ENCODE measurements at places on chromosomes 12 and 14.

DNA sequence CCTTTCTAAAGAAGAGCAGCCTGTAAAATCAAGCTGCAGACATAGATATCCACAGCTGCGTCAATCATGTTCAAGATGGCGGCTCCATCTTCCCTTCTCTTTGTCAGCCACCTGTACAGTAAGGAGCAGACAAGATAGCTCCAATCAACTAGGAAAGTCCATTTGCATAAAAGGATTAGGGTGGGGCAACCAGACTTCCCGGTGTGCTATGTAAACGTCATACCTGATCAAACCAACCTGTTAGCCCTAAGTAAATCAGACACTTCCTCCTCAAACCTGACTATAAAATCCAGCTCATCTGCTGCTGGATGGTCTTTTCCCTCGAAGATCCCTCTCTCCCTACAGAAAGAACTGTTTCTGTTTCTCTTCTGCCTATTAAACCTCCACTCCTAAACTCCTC is 60.1 kb downstream of the BCAT1 start:
- DNase-seq: no peak

DNA sequence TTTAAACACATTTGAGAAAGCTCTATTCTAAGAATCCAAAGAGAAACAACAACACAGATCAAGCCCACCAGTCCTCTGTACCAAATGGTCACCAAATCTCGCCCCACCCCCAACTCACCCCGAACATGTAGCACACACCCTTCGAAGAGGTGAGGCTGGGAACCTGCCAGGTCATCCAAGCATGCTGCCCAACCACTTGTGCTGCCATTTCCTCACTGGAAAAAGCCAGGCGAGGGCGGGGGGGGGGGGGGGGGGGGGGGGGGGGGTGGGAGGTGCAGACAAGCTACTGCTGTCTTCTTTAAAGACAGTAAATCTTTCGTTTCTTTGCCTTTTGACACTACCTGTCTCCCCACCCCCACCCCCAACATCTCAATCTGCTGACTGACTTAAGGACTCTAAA is 59.9 kb downstream of the SETD3 start:
- DNase-seq: no peak

DNA sequence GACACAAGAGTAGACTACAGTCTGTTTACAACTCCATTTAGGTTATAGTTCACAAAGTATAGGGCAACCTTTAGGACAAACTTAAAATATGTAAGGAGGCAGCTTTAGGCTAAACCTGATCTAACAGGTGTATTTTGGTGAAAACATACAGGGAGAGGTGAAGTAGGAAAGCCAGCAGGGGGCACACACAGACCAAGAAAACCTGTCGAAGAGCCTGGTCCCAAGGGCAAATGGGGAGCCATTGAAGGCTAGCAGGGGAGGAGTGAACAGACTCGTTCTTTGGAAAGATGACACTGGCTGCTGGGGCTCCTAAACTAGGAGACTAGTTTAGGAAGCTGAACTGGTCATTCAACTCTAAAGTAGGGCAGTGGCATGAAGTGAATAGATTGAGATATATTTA is 138.8 kb upstream of the WSCD2 start:
- no peak for DNase-seq

GRCh38 chr12:16955083-16955657 is 349.2 kb upstream of the LMO3 start:
- DNase-seq: no peak

GRCh38 chr12:104680070-104680469 is 223.3 kb downstream of the CHST11 start:
- DNase-seq: no peak

DNA sequence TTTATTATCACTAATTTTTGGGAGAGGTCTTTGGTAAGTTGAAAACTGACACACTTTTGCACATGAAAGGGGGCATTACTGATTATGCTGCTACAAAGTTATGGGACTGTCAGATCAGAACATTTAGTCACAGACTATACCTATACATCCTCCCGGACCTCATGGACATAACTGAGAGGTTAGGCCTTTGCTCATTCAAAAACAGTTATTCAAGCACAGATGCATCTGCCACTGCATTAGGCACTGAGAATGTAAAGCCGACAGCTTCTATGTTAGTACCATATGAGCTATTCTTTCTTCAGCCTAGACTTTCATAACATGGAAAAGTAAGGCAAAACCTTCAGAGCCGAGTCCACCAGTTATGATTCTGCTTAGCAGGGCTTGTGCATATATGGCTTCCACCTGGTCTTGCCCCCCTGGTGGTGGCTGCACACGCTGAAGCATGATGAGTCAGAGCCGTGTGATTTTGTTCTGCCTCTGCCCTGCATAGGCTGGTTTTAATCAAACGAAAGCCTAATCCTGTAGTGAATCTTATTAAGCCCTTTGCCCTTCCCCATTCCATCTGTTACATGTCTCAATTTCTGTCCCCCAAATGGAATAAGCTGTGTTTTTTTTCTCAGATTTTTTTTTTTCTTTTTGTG is 21.8 kb upstream of the RNU6-8 start:
- DNase-seq: no peak

GRCh38 chr12:8069582-8069981 is 3.4 kb upstream of the C3AR1 start:
- DNase-seq: no peak

DNA sequence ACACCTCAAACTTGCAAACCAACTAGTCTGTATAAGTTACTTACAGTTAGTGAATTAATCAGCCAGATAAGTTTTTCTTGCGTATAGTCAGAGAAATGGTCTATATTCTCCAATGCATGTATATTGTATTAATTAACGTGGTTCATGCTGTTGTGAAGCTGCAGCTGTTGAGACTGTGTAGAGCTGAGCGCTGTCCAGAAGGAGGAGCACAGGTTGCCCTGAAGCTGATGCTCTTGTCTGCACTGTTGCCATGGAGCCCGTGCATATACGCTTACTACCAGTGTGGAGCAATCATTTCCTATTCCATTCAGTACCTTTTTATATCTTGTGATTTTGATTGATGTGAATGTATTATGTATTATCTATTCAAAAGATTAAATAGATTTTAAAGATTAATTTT is 74.3 kb upstream of the ARID2 start:
- DNase-seq: no peak

DNA sequence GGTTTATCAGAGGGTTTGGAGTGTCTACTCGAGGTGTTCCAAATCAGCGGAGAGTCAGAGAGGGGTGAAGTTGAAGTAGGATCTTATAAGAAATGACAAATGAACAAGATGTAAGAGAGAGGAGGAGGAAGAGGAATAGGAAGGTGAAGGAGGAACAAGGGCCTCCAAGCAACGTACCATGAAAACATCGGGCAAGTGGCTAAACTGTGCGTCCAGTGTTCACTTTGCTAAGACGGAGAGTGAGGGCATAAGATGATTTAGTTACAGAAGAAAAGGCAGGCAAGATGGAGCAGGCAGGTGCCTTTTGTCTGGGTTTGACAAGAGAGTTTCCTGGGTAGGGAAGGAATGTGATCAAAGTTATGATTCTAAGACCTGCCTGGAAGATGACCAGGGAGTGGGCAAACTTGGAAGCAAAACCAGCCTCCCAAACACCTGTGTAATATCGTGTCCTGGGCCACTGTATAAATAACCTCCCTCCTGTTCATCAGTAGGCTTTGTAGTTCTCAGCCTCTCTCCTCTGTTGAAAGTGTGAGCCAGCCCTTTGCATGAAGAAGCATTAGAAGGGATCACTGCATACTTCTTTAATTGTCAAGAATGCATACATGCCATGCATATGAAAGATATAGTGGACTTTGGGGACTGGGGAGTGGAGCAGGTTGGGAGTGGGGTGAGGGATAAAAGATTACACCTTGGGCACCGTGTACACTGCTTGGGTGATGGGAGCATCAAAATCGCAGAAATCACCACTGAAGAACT is 111.4 kb downstream of the ZFP36L1 start:
- no peak for DNase-seq

GRCh38 chr12:80154261-80154660 is 54.9 kb downstream of the OTOGL start:
- no peak for DNase-seq

GRCh38 chr14:63705561-63706070 is 22.2 kb downstream of the SGPP1 start:
- no peak for DNase-seq

DNA sequence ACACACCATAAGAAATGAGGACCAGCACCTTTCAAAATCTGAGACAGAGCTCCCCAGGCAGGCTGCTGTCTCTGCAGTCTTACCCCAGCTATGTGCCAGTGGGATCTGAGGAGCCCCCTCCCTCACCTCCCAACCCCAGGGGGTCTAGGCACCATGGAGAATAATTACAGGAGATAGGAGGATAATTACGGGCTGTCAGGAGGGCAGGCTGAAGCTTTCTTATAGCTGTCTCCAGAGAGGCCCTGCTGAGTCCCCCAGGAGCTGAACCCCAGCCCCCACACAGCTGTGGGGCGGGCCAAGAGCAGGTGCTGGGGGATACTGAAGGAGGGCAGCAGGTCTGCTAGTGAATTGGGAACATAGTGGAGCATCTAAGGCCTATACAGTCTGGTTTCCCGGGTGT is 6.8 kb downstream of the CPNE6 start:
- DNase-seq: no peak

DNA sequence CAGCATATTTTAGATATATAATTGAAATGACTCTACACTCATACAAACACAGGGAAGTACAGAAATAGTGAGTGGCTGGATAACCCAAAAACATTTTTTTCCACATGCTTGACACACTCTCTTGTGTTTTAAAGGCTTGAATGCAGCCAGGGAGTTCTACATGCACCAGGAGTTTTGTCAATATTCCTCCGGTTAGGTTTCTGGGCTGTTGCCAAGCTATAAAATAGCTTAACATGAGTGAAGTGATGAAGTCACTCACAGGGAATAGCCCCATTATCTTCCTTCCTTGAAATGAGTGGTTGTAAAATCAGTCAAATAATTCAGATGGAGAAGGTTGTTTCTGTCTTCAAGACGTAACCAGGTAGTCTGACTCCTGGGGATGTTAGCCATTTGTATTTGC is 582.7 kb downstream of the SLC6A15 start:
- DNase-seq: no peak

- DNase-seq: peak; percentile 90
Measured at GRCh38 chr14:102139286-102140026, at the start of gene WDR20. Gene WDR20 (plus strand): TSS chr14:102139897. CDS start chr14:102139924, 27 bp downstream.

GRCh38 chr12:87303396-87304012 is 725.7 kb downstream of the C12orf50 start:
- no peak for DNase-seq

GRCh38 chr14:101282418-101282817 is 278.9 kb upstream of the DIO3 start:
- DNase-seq: no peak

DNA sequence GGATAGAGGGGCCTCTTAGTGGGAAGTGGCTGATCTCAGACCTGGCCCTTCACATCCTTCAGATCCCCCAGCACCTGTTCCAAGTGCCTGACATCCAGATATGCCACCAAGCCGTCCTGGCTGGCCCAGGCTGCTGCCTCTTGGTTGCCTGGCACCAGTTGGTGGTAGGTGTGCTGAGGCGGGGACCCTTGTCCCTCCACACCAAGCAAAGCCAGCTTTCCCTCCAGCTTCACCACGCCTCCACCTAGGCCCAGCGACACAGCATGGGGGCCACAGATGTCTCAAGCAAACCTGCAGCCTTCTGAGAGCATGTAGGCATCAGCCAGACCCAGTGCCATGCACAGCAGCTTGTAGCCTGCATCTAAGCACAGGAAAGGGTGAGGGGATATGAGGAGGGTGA is 3.5 kb upstream of the CD63 start:
- no peak for DNase-seq

GRCh38 chr14:22980672-22981089 is 1.7 kb downstream of the AJUBA start:
- no peak for DNase-seq

- no peak for DNase-seq
Measured at GRCh38 chr12:51242120-51242519, 3.5 kb downstream of the DAZAP2 start.

GRCh38 chr12:63152321-63152700 is 1.3 kb upstream of the AVPR1A start:
- DNase-seq: no peak

DNA sequence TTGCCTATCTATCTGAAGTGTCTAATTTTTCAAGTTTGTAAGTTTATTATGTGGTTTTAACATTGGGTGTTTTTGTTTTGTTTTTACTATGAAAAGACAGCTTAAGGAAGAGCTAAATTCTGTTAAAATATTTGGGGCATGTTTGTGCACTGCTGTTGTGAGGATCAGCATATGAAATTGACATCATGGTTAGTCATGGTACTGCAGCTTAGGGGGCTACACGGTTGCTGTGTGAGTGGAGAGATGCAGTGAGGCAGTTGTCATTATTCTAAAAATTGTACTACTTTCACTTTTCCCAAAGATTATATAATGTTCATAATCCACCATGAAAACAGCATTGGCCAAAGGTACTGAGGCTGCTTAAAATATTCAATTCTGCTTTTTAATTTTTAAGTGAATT is 49.0 kb downstream of the ZC3H14 start:
- no peak for DNase-seq

DNA sequence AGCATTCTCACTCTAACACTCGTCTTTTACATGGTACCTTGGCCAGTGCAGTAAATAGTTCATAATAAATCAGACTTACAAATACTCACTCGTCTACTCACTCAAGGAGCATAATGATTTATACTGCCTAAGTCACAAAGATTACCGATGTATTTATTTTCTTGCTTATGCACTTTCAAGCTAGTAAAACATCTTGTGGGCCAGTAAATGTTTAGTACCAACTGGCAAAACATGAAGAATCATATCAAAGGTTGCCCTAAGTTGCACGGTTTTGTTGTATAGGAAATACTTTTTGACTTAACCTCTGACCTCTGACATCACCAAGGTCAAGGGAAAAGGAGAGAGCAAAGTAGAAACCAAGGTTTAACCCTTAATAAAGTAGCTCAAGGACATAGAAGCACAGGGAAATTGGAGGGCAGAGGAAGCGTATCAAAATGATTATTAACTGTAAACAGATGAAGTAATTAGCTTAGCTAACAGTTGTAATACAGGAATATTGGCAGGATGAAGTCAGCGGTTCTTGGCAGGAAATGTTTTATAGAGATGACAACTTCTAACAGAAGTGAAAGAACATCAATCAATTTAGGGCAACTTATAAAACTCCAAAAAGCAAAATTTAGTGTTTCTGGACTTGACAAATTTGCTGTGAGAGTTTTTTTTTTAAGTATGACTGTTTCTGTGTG is 131.9 kb downstream of the HMGA2 start:
- no peak for DNase-seq

- DNase-seq: no peak
Measured at GRCh38 chr12:109109746-109110350, 6.5 kb upstream of the ACACB start.

DNA sequence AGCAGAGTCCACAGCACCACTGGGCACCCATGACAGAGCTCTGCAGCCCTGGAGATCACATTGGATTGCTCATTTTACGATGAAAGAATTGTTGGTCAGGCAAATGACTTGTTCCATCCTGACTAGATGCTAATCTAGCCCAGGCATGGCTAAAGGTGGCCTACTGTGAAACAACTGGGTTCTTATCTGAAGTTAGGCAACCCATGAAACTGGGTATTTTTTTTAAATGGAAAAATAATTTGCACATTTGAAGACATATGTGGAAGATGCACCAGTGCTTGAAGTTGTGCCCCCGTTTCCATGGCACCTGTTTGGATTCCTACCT is 8.3 kb downstream of the PYGL start:
- DNase-seq: no peak
